Stimulated activated CD4-positive, alpha-beta T cell treated with anti-CD3 and anti-CD28 coated beads, TNF-alpha, amount 100 ng/mL, for 24 hours (primary cell): ENCODE measurements at places on chromosomes 16 and 17.

DNA sequence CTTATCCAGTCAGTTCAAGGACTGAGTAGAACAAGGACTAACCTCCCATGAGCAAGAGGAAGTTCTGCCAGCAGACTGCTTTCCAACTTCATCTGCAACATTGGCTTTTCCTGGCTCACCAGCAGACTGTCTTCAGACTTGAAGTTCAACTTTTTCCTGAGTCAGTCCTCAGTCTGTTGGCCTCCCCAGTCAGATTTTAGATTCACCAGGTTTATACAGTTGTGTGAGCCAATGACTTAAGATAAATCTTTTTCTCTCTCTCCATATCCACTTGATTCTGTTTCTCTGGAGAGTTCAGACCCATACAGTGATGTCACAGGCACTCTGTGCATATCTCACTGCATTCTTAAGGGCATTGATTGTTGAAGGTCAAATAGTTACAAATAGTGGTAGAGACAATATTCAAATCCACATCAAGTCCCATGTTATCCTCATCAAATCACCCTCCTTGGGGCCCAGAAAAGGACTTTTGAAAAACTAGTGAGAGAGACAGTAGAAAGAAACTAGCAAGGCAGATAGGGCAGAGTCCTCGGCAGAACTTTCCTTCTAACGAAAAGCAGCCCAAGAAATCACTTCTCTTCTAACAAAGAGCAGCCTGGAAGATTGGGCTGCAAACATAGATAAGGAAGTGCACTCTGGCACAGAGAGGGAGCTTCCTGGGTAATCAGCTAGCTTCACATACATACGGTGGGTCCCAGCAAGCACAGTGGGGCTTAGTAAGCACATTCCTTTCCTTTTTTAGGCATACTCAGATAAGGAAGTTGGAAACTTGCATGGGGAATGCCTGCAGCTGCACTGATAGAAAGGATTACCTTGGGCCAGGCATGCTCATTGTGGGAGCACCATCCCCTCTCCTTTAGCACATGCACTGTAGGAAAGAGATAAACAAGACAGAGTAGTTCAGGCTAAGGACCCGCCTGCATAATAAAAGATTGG is 132.3 kb upstream of the FAM20A start:
- DNase-seq, result no peak

GRCh38 chr17:1264196-1264595 is 6.0 kb upstream of the BHLHA9 start:
- no peak for DNase-seq

DNA sequence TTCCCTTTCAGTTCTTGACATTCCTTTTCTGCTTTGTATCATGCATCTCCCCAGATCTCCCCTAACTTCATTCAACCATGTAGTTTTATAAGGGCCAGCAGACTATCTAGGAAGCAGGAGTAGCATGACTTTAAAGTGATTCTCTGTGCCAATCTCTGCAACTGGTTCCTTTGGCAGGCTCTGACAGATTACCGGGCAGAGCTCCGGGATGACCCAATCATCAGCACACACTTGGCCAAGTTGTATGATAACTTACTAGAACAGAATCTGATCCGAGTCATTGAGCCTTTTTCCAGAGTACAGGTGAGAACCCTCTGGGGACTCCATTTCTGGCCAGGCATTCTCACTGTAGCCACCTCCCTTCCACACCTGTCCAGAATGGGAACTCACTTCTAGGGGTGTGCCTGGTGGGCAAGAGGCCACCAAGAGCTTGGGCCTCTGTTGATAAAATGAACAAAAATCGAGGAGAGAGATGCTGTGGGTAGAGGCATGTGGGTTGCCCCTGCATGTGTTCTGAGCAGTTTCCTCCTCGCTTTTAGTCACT is 7.6 kb upstream of the CDK5R1 start:
- no peak for DNase-seq

DNA sequence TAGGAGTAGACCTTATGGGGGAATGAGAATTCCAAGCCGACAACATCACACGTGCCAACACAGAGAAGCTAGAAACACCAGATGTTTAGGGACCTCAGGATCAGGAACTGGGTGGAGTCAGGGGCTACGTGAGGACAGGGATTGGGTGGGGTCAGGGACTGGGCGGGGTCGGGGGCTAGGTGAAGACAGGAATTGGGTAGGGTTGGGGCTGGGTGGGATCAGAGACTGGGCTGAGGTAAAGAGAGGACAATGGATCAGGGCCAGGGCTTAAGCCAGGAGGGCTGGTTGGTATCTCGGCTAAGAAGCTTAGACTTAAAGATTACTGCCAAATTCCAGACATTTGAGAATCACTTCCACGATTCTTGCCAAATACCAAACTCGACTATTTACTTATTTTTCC is 11.6 kb downstream of the TEKT5 start:
- DNase-seq, result no peak

GRCh38 chr16:11342021-11342855 is 3.0 kb upstream of the RMI2 start:
- DNase-seq, result no peak

GRCh38 chr17:72342627-72343527 is 222.1 kb downstream of the SOX9 start:
- no peak for DNase-seq
